Calu3 (cell line): ENCODE measurements at places on chromosomes 5 and 9.

DNA sequence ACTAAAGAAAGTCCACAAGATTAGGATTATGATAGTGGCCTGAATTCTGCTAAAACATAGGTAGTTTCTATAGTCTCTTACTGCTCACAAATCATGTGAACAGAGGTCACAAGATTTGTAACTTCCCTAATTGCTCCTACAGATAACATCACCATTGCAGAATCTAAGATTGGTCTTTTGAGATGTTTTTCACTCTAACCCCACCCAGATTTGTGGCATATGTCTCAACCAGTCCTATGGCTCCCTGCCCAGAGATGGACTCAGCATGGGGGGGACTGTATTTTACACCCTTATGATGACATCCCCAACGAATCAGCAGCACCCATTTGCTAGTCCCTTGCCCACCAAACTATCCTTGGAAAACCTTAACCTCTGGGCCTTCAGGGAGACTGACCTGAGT lies 1046.2 kb downstream of the CDH12 start:
- DNase-seq, result peak; percentile 9

GRCh38 chr9:36486329-36486932 lies 86.3 kb upstream of the MELK start:
- DNase-seq, result no peak

- DNase-seq, result no peak
Observed at GRCh38 chr5:128434993-128435392, 103.1 kb downstream of the FBN2 start.

- DNase-seq, result no peak
Observed at GRCh38 chr5:171312129-171312974, 3.3 kb downstream of the TLX3 start.

- DNase-seq, result no peak
Observed at GRCh38 chr9:12212860-12213259, 480.3 kb upstream of the TYRP1 start.

- no peak for DNase-seq
Observed at GRCh38 chr5:113612060-113612496, 98.6 kb downstream of the YTHDC2 start.

- DNase-seq, result no peak
Observed at GRCh38 chr5:10858307-10858706, 97.3 kb upstream of the DAP start.

- DNase-seq, result no peak
Observed at GRCh38 chr5:41334758-41335157, 121.4 kb upstream of the C6 start.

GRCh38 chr5:127793052-127793451 lies 89.9 kb downstream of the CCDC192 start:
- no peak for DNase-seq

DNA sequence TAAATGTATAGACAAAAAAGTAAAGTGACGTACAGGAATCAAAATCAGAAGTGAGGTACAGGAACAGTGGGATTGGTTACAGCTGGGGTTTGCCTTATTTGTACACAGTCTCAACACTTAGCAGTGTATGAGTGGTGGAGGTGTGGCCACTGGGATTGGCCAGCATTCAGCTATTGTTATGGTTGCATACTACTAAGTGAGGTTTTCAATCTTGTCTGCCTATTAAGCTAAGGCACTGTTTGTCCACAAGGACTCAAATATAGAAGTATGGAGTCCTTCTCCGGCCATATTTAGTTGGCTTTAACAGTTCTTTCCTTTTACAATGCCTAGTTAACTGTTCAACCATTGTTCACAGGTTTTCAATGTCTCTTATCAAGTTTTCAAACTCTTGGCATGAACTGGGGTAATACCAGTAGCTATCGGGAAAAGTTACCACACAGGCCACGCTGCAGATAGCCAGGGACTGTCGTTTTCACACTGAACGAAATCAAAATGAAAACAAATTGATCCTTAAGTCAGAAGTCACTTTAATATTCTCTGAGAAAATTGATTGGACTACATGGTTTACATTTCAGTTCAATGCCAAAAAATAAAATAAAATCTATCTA lies 176.0 kb upstream of the FREM1 start:
- no peak for DNase-seq

DNA sequence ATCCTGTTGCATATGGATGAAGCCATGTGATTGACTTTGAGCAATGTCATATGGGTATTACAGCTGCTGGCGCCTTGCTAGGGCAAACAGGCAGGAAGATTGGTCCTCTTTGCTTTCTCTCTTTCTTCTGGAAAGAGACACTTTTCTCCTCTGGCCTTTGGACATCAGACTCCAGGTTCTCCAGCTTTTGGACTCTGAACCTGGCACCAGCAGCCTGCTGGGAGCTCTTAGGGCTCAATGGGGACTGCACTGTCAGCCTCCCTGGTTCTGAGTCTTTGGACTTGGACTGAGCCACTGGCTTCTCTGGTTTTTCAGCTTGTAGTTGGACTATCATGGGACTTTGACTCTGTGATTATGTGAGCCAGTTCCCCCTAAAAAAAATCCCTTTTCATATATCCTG lies 34.8 kb upstream of the TENT4A start:
- no peak for DNase-seq

DNA sequence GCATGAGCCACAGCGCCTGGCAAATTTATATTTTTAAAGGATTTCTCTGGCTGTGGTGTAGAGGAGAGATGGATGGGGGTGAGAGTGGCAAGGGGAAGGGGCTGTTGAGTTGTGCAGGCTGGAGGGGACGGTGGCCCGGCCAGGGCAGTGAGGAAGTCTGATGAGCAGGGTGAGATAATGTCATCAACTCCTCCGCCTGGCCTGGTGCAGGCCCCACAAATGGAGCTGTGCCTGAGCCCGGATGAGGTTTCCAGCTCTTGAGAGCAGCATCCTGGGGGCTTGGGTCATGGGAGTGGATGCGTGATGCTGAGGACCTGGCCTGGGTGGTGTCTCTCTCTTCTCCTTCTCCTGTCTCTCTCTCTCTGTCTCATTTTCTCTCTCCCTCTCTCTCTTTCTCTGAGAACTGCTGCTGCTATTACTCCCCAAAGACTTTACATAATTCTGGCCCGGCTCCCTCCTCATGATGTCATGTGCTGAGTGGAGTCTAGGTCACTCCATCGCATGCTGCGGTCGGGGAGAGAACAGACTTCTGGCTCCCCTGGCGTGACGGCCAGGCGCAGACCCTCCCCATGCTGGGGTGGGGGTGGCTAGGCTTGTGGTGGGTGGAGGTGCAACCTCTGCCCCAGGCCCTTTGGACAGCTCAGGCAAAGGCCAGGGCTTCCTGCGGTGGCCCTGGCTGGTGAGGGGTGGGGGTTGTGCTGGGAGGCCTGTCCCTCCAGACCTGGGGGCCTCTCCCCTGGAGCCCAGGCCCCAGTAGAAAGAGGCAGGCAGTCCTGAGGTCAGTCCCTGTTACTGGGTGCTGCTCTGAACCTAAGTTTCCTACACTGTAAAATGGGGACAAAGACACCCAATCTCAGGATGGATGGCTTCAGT lies 26.4 kb downstream of the FGF18 start:
- no peak for DNase-seq

DNA sequence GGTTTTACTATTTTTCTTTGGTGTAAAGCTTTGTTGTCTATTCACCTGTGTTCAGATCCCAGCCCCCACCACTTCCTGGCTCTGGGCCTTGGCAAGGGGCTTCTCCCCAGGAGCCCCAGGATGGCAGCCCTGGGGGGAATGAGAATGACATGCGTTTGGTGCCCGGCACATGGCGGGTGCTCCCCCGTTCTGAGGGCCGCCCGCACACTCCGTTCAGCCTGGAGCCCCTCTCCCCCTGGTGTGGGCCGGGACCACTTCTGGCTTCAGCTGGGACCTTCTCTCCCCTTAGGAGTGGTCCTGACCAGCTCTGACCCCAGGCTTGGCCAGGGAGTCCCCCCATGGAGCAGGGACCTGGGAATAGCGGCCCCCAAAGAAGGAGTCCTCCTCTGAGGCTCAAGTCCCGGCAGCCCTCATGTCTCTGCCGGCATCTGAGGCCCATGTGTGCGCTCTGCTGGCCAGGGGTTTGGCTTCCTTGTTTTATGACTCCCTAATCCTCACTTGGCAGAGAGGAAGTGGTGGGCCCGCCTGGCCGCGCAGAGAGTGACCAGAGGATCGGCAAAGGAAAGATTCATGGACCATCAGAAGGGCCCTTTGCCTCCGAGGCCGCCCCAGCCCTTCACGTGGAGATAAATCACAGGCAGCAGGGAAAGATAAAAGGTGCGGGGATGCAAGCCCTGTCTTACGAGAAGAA lies 57.0 kb upstream of the LMX1B start:
- no peak for DNase-seq

- DNase-seq, result no peak
Observed at GRCh38 chr5:60945813-60946187, 795 bp downstream of the NDUFAF2 start.

GRCh38 chr9:76560481-76560922 lies 101.5 kb downstream of the GCNT1 start:
- DNase-seq, result peak; percentile 38

- DNase-seq, result no peak
Observed at GRCh38 chr9:120696551-120697230, 17.6 kb downstream of the MEGF9 start.

DNA sequence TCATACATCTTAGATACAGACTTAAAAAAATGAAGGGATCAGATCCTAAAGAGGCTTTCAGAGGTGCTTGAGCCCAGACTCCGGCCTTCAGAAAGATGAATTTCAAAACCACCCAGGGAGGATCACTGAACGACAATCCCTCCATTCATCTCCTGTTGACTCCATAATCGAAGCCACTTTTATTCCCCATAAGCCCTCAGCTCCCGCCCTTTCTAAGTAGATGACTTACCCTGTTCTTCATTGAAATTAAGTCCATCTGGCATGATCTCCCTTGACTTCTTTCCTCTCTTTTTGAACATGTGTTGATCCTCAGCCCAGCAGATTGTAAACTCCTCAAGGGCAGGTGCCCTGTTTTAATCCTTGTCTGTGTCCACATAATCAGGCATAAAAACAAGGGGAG lies 50.8 kb upstream of the ASTN2 start:
- no peak for DNase-seq
